ENCODE measurements at places on chromosomes 2 and 18.
A peak's percentile ranks its signal among the peaks of the same experiment; 100 is the strongest.

DNA sequence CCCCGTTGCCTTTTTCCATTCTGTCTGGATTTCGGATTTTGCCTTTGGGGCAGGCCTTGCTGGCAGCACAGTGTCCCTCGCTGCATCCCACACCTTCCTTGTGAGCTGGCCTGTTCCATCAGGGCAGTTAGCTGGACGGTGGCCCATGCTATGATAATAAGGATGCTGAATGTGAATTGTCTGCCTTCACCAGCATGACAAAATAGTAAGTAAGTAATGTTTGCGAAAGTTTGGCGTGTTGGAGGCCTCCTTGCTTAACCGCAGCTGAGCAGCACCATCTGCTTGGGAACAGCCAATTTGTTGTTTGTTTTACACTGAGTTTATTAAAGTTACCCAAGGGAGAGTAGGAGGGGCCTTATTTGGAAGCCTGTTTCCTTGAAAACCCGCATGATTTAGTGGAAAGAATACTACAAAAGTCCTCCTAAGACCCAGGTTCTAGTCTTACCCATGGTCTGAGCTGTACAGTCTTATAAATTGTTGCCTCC lies 469.7 kb upstream of the FANCL start:
- no peak for DNase-seq

- DNase-seq: no peak
Measured at GRCh38 chr2:14348247-14348646, 284.3 kb upstream of the LRATD1 start.

- no peak for DNase-seq
Measured at GRCh38 chr2:105537466-105537865, 138.6 kb upstream of the FHL2 start.

GRCh38 chr2:238286551-238286950 lies 1.9 kb downstream of the PER2 start:
- peak; percentile 73 for DNase-seq

DNA sequence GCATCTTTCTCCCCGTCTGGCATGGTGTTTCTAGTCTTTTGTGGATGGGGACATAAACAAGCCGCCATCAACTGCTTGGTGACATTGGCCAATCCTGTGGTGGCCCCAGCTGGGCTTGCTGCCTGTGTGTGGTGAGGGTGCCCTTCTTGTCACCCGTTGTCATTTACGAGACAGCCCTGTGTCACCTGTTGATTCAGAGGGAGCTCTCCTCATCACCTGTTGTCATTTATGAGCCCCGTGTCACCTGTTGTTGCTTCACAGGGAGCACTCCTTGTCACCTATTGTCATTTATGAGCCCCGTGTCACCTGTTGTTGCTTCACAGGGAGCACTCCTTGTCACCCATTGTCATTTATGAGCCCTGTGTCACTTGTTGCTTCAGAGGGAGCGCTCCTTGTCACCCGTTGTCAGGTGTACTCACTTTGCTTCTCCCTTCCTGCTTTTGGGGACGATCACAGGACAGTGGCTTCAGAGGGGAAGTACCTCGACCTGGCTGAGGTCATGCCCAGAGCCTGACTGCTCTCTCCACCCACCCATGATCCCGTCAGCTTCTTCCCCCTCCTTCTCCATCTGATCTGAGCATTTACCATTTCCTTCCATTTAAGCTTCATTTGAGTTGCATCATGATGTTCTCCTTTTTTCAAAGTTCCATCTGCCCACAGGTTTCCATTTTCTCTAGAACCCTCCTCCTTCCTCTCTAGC lies 29.1 kb downstream of the HPCAL1 start:
- DNase-seq: no peak

- DNase-seq: no peak
Measured at GRCh38 chr2:176479961-176480360, 210.7 kb downstream of the MTX2 start.

- DNase-seq: no peak
Measured at GRCh38 chr2:96617012-96617411, 21.1 kb downstream of the KANSL3 start.

- no peak for DNase-seq
Measured at GRCh38 chr2:234422981-234423431, 73.9 kb downstream of the ARL4C start.

Data from PC-3 (cell line).